CMK (cell line): ENCODE measurements at places on chromosomes 7 and 10.

DNA sequence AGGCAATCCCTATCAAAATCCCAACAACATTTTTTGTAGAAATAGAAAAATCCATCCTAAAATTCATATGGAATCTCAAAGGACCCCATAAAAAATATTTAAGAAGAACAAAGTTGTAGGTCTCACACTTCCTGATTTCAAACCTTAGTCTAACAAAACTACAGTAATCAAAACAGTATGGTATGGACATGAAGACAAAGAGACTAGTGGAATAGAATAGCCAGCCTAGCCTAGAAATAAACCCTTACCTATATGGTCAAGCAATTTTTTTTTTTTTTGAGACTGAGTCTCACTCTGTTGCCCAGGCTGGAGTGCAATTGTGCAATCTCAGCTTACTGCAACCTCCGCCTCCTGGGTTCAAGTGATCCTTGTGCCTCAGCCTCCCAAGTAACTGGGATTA lies 3.6 kb upstream of the TMEM120A start:
- DNase-seq: no peak

- DNase-seq: no peak
Observed at GRCh38 chr7:95899919-95900513, 127.7 kb downstream of the DYNC1I1 start.

DNA sequence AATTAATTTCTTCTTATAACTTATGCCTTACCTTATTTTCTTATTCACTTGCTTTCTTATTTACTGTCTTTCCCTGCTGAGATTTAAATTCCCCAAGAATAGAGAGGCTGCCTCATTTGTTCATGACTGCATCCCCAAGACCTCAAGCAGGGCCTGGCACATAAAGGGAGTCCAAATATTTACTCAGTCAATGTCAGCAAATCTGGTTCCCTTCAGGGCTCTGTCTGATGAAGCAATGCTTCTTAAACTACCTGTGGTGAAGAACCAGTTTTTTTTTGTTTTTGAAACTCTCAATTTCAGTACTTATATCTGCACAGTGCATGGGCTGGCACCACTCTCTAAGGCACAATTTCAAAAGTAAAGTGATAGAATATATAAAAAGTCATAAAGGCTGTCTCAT lies 4.7 kb downstream of the ZNF239 start:
- no peak for DNase-seq

GRCh38 chr7:22630069-22630468 lies 96.9 kb upstream of the IL6 start:
- no peak for DNase-seq

- DNase-seq: no peak
Observed at GRCh38 chr10:110207805-110208613, 604 bp downstream of the MXI1 start.

DNA sequence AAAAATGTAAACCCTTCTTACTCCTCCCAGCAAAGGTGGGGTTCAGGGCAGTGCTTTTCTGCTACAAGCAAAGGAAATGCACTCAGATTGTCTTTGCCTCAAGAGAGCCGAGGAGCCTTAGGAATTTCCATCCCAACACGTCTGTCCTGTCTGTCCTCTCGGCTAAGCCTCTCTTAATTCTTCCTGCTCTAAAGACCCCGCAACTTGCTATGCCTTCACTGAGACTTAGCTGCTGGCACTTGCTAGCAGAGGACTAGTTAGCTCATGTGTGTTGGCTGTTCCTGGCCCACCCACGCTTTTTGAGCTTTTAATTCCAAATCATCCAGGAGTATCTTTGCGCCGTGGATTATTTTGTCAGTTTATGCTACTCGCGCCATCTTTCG lies 481 bp upstream of the NPM3 start:
- no peak for DNase-seq

DNA sequence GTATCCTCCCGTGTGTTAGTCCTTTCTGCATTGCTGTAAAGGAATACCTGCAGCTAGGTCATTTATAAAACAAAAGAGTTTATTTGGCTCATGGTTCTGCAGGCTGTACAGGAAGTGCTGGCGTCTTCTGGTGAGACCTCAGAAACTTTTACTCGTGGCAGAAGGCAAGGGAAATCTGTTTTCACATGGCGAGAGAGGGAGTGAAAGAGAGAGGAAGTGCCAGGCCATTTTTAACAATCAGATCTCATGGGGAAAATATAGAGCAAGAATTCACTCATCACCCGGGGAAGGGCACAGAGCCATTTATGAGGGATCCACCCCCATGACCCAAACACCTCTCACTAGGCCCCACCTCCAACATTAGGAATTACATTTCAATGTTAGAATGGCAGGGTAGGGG lies 952.2 kb downstream of the CNTNAP2 start:
- DNase-seq: no peak

- no peak for DNase-seq
Observed at GRCh38 chr7:89887489-89887888, 266.8 kb upstream of the STEAP1 start.

GRCh38 chr7:50226669-50227068 lies 77.8 kb upstream of the IKZF1 start:
- DNase-seq: no peak

DNA sequence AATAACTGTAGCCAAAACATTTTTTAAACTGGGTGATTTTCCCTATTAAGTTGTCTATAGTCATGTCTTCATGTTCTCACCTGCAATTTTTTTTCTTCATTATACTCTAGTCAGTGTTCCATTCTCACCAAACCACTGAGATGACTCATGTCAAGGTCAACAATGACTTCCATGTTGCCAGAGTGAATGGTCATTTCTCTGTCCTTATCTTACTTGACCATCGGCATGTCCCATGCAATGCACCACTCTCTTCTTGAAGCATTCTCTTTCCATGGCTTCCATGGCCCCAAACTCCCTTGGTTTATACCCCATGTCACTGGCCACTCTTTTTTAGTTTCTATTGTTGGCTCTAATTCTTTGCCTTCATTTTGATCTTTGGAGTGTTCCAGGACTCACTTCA lies 173.9 kb downstream of the PPP1R17 start:
- DNase-seq: no peak

- DNase-seq: no peak
Observed at GRCh38 chr10:74177140-74177677, 26.2 kb downstream of the ADK start.

DNA sequence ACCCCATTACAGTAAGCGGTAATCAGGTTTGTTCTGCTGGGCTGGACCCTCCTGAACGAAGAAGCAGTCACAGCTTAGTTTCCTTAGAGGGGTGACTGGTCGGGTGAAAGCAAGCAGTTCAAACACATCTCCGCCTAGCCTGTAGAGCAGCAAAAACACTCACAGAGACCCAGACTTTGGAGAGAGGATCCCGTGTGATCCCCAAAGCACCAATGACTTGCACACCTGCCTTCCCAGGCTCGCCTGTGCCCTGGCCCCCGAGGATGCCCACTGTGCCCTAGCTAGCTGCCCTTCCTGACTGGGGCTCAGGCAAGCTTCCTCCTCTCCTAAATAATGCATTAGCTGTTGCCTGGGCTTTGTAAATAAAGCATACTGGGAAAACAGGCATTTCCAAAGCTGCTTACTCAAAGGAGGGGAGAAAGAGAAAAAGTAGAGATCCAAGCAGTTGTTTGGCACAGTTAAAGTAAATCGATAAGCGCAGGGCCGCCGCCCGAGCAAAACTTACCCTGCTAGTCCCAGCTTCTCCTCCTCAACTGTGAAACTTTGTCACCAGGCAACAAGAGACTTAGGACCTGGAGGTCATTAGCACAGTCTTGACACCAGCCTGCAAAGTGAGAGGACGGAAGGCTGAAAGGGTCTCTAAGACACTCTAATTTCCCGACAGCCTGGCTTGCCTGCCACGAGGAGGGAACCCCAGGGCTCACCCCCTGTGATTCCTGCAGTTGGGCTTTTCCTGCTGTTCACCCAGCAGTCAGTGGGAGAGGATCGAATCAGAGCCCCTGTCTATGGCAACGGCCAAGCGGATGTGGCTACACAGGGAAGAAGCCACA lies 4.8 kb downstream of the LRRC18 start:
- DNase-seq: no peak

- no peak for DNase-seq
Observed at GRCh38 chr7:15461576-15461975, 100.2 kb downstream of the AGMO start.

GRCh38 chr7:129612112-129613015 lies 844 bp downstream of the NRF1 start:
- DNase-seq: no peak

- no peak for DNase-seq
Observed at GRCh38 chr10:33048223-33048622, 90.2 kb upstream of the ITGB1 start.

DNA sequence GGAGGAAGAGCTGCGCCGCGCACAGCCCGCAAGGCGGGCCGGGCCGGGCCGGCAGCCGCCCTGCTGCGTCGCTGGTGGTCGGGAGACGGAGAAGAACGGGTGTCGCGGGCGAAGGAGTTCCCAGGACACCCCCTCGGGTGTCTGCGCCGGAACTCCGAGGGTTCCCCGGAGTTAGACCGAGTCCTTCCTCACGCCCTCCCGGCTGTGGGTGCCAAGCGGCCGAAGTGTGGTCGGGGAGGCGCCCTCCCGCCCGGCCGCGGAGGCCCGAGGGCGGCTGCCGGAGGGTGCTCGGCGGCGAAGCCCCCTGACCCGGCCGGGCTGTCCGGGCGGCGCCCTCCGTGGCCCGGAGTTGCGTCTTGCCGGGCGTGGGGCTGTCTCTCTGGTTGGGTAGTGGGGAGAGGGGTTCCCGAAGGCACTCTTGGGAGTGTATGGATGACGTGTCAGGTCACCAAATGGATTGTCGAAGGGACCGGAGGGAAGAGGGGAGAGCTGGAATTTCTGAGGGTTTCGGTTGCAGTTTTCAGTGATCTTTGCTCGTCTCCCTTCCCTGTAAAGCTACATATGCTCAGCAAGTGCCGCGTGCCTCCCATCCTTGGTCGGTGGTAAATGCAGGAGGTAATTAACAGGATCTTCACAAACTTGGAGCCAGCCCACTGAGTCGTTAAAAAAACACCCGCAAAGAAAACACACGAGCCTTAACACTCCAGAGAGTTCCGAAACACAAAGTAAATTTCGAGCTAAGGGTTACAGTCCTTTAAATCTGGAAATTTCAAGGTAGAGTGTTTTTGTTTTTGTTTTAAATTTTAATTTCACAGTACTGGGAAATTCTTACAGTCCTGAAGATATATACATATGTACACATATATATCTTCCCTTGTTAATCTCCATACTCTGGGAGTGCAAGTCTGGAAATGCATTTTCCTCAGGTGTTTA lies 871 bp downstream of the ST7 start:
- peak; percentile 33 for DNase-seq

DNA sequence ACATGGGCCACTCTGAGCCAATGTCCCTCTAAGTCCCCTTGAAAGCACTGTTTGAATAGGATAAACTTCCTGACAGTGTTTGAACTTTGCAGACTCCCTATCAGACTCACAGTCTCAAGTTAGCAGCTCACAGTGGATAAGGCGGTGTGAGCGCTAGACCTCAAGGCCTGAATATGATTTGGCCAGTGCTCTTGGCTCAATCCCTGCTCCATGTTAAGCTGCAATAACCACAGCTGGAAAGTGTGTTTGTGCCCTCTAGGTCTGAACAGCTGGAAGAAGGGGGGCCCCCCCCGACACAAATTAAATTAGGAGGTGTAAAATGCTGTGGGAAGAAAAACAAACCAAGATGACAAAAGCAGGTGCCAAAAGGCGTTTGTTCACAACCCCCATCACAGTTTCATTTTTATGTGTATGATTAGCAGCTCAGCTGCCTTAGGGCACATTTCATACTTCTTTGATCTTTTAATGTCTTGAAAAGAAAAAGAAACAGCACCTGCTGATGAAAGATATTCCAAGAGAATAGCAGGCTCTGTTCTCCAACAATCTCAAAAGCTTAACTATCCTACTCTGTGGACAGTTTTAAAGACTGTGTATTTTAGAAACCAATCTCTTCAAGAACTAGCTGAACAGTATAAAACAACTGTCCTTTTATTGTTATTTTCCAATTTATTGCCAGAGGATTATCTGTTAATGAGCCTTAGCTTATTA lies 167.6 kb downstream of the SNX13 start:
- no peak for DNase-seq
